ENCODE measurements at places on chromosomes 1 and 21. TPM values are rescaled to one million over a fixed set of nuclear protein-coding genes. Genes with fewer than 3 reads are reported as not detected.

CELA2A gene
- total RNA-seq, result 0.19 TPM

FAM163A gene
- total RNA-seq, result 0.09 TPM

RGS1 gene
- total RNA-seq, result not detected

SH3BGR gene
- 0.36 TPM for total RNA-seq

SPRR2B gene
- total RNA-seq, result not detected

ELAVL4 gene
- not detected for total RNA-seq

ARHGAP29 gene
- 144 TPM for total RNA-seq

RPS27 gene
- 1,400 TPM for total RNA-seq

SMIM11 gene
- total RNA-seq, result 7.5 TPM

MXRA8 gene
- 0.63 TPM for total RNA-seq

CD1E gene
- not detected for total RNA-seq

ASTN1 gene
- not detected for total RNA-seq

PRELP gene
- total RNA-seq, result under 0.01 TPM

BCL2L15 gene
- total RNA-seq, result 0.09 TPM

NPPB gene
- total RNA-seq, result 0.54 TPM

LCE2A gene
- not detected for total RNA-seq

OPRD1 gene
- total RNA-seq, result not detected

GJC2 gene
- 1.2 TPM for total RNA-seq

ERVH48-1 gene
- total RNA-seq, result not detected

KRTAP19-1 gene
- not detected for total RNA-seq

FCGR1A gene
- not detected for total RNA-seq

NMNAT2 gene
- total RNA-seq, result 0.47 TPM

THEM5 gene
- not detected for total RNA-seq

SH2D2A gene
- total RNA-seq, result 0.09 TPM

SHISAL2A gene
- not detected for total RNA-seq
